ENCODE measurements at places on chromosomes 4 and X.

DNA sequence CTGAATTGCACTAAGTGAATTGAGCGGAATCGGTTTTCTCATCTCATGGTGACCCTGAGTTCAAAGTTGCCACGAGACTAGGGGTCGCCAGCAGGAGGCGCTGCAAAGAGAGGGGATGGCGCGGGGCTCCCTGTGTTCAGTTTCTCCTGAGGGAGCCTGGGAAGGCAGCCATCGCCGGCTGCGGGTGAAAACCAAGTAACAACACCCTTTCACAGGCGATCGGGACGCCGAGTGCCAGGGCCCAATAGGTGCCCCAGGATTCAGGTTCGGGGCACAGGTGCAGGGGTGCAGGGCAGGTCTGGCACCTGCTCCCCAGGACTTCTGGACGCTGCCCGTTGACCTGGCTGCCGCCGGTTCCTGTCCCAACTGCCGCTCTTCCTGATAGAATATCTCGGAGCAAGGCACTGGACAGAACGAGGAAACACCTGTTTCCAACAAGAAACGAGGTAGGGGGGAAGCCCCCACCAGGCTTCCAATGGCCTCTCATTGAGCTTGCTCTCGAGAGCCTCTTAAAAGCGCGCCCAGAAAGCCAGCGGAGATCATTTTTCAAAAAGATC lies 1.1 kb upstream of the FGF16 start:
- DNase-seq, result no peak

DNA sequence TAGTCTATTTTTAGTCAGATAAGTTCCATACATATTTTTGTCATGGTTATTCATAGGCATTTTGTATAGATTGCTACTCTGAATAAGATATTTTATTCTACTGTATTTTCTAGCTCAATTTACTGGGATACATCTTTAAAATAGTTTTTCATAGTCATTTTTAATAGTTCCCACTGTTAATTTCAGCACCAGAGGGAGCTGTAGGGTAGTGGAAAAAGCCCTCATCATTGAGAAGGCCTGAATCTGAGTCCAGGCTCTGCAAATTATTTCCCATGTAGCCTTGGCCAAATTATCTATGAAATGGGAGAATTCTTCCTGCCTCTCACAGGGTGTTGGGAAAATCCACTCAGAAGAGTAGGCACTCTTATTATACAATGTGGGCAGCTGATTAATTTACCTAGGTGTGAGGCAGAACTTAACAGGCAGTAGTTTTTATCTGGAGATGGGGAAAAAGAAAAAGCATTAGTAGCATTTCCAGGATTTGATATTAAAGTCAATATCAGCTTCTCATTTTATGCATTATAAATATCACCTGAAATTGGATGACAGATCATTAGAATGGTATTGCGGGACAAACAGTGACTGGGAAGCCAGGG lies 102.9 kb upstream of the PAQR3 start:
- DNase-seq, result no peak

DNA sequence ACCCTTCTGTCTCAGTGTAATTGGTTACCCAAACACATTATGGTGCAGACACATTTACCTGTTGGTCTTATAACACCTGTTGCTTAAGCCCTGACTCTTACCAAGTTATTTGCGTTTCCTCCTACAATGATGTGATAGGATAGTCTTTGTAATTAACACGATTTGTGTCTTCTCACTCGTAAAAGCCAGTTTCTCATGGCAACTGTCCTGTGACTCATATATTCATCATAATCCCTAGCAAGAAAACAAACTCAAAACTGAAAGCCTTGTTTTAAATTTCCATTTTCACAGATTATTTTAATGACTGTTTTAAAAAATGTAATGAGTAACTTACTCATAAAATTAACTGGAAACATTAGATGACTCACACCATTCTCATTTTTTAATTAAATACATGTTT lies 495.2 kb downstream of the NLGN4X start:
- no peak for DNase-seq

GRCh38 chr4:172412851-172413580 lies 599.8 kb downstream of the GALNTL6 start:
- no peak for DNase-seq

- no peak for DNase-seq
These were observed 33.8 kb upstream of the EGFL6 start for GRCh38 chrX:13535376-13536165.

- no peak for DNase-seq
These were observed 18.8 kb downstream of the ATP1B4 start for GRCh38 chrX:120380699-120381098.

DNA sequence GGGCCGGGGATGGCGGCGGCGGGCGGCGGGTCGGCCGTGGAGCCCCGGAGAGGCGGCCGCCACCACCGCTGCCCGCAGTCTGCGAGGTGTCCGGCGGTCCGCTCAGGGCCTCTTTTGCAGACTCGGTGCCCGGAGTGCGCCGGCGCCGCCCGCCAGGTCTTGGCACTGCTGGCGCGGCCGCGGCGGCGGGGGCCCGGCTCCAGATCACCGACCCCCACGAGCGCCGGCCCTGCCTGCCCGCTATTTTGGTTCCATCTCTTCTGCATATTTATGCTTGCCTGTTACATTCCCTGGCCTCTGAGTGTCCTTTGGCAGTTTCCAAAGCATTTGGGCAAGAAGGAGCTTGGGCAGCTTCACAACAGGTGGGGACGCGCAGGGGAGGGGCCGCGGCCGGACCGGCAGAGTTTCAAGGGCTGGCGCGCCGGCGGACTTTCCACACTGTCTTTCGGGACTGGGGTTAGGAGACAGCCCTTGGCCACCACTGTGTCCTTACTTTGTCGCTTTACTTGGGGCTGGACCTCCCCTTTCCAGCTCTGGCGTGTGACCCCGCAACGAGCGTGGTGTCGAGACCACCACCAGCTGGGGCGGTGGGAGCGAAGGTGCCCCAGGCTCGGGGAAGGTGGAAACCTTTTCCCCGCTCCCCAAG lies 668 bp upstream of the TAPT1 start:
- DNase-seq, result no peak

GRCh38 chr4:71113294-71113693 lies 119.8 kb downstream of the DCK start:
- no peak for DNase-seq

- peak; percentile 69 for DNase-seq
These were observed 16.4 kb downstream of the BANK1 start for GRCh38 chr4:101806914-101807313.

DNA sequence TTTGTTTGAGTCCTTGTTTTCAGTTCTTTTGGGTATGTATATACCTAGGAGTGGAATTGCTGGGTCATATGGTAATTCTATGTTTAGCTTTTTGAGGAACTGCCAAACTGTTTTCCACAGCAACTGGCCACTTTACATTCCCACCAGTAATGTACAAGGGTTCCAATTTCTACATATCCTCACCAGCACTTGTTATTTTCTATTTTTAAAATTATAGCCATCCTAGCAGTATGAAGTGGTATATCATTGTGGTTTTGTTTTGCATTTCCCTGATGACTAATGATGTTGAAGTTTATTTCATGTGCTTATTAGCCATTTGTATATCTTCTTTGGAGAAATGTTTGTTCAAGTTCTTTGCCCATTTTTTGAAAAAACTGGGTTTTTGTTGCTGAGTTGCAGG lies 39.6 kb downstream of the TMEM164 start:
- no peak for DNase-seq

- DNase-seq, result no peak
These were observed 405.4 kb upstream of the CPEB2 start for GRCh38 chr4:14596904-14597303.

Data from GM12864 (cell line).